ENCODE measurements at places on chromosomes 6 and 20. TPM values are rescaled to one million over a fixed set of nuclear protein-coding genes. Genes with fewer than 3 reads are reported as not detected.

The SLC17A3 gene
- not detected for total RNA-seq

The ANKRD66 gene
- total RNA-seq, result not detected

The CST11 gene
- total RNA-seq, result not detected

The FAM162B gene
- total RNA-seq, result 0.32 TPM

The RIPOR3 gene
- total RNA-seq, result not detected

The CD109 gene
- total RNA-seq, result 36.3 TPM

The GTSF1L gene
- total RNA-seq, result not detected

The RAB44 gene
- total RNA-seq, result not detected

The BTN1A1 gene
- total RNA-seq, result not detected

The NR2E1 gene
- not detected for total RNA-seq

The C6orf58 gene
- not detected for total RNA-seq

DNA sequence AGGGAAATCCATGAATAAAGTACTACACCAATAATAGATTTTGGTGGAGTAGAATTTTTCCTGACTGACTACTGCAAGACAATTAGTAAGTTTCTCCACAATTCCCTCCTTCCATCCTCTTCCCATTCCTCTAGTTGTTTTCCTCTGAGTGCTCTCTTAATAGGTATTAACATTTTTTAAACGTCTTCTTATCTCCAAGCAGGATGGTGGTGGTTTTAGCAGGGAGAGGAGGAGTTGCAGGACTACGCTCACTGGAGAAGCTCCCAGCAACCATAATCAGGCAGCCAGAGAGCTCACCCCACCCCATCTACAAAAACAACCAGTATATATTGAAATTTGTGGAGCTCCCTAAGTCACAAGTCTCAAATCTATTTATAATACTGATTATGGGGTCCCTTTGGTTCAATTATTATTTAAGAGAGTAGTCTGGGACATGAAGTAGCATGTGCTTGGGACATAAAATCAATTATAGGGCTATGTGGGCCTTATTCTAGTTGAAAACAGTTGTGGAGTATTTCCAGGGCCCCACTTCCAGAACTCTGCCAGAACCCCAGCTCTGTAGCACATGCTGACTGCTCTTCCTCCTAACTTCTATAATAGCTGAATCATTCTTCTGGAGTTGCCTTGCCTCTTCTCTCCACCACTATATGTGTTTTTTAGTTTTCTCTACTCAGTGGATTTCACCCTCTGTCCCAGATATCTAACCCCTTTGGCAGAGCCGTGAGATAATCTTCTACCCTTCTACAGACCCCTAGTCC lies 49.8 kb downstream of the MYB start:
- no peak for DNase-seq

DNA sequence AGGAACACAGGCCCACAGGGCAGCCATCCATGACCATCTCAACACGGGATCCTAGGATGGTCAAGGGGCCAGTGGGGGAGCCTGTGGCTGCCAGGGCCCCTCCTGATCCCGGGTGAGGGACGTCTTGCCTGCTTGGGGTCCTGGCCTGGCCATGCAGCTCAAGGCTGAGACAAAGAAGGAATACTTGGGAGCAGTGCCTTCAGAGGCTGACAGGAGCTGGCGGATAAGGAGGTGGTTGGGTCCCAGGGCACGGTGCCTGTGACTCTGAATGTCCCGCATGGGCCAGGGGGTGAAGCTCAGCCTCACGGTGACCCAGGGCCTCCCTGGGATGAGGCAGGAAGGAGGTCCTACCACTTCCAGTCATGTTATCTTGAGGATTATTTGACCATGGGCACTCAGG lies 95.2 kb downstream of the SMOC2 start:
- DNase-seq, result no peak

DNA sequence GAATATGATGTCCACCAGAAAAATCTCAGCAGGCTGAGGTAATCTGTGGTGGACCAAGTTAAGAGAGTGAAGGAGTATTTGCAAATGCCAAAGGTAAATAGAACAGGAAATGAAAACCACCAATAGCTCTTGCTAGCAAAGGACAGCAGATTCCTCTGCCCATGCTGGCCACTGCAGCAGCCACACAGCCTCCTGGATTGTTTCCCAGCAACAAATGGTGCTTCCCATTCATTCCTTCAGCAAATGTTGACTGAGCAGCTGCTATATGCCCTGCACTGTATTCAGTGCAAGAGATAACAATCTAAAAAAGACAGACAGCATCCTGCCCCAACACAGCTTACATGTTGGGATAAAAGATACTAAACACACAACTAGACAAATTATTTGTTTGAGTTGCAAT lies 11.0 kb downstream of the ROS1 start:
- no peak for DNase-seq

DNA sequence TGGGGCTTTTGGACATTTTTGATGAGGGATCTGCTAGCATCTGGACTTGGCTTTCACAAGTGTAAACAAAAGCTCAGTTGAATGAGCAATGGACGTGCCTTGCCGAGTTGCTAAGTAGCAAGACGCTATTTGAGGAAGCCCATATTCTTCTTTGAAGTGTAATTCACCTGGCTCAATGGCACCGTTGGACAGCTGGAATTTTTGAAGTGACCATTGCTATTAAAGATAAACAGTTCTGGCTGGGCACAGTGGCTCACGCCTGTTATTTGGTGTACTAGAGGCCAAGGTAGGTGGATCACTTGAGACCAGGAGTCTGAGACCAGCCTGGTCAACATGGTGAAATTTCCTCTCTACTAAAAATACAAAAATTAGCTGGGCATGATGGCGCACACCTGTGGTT lies 88.8 kb upstream of the SOX4 start:
- DNase-seq, result no peak

DNA sequence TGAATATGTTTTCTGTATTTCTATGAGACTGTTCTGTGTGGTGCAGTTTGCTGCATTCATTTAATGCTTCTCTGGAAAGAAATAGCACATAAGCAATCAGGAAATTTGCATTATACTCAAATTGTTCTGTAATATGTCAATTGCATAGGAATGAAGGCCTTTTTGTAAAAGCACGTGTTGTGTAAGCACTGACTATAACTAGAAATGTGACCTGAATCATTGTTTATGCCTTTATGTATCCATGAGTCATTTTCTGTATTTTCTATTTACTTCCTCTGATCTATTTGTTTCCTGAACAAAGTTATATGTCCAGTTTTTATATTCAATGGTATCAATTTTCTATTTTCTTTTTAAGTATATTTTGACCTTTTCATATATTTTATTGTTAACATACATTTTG lies 1455.3 kb downstream of the GRIK2 start:
- no peak for DNase-seq

DNA sequence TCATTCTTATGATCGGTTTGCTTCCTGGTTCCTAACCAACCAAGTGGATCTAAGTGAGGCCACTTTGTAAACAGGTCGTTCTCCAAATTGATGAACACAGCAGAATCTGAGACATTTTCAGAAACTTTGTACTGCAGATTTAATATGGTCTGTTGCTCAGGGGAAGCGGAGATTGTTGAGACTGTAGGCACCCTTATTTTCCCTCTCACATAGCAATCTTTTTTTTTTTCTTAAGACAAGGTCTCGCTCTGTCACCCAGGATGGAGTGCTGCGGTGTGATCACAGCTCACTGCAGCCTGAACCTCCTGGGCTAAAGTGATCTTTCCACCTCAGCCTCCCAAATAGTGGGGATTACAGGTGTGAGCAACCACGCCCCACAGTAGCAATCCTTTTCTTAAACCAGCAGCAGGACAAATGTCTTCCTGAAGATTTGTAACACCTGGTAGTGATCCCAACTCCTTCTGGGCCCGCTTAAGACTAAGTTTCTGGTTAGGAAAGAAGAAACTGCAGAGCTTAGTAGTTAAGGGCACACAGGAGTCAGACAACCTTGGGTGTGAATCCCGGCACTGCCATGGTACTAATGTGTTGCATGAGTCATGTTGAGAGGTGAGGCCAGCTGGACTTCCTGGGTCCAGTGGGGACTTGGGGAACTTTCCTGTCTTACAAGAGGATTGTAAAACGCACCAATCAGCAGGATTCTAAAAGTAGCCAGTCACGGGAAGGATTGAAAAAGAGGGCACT lies 48.4 kb upstream of the EZR start:
- no peak for DNase-seq

DNA sequence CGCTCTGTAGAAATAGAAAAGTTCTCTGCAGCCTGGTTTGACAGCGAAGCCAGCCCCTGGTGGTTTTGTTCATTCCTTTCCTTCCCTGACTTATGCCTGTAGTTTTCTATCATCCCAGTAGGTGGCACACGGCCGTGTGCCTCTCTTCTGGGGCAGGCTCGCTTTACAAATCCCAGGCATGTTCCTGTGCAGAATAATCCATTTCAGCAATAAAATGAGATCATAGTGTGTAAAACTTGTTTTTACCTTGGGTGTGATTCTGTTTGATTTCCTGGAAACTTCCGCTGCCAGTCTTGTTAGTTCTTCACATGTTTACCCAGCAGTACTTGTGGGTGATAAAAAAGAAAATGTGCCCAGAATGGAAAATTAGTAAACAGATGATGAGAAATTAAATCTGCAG lies 7.4 kb upstream of the INSM1 start:
- peak; percentile 49 for DNase-seq

DNA sequence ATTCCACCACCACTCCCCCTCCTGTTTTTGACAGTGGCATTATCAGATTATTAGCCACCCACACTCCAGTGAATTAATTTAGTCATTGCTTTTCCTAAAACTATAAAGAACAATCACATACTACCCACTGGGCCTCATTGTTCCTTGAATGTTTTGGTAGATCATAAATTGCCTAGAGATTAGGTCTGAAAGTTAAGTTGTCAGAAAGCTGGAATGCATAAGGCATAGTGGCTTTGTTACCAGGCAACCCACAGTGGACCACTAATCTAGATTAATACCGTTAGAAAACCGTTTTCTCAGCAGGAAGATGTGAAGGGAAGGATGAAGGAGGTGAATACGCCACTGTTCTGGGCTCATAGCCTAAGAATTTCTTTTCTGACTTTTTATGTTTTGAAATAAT lies 75.6 kb downstream of the SAMD3 start:
- DNase-seq, result no peak

DNA sequence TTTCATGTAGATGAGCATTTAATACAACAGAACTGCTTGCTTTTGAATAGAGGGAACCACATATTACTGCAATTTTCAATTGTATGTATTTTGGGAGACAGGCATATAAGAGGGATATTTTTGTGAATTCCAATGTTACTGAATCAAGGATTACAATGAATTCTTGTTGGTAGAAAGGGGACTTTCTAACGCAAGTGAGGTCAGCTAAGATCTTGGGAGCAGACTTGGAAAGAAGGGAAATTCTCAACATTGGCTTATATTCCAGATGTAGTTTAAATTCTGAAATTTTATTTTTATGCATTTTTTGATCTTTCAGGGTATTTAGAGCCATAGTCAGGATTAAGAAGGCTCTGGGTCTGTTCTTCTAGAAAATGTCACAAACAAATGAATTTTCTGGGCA lies 43.3 kb upstream of the CTAGE9 start:
- DNase-seq, result no peak

- DNase-seq, result peak; percentile 80
Measured at GRCh38 chr6:9520417-9521151, 894.3 kb downstream of the TFAP2A start.

DNA sequence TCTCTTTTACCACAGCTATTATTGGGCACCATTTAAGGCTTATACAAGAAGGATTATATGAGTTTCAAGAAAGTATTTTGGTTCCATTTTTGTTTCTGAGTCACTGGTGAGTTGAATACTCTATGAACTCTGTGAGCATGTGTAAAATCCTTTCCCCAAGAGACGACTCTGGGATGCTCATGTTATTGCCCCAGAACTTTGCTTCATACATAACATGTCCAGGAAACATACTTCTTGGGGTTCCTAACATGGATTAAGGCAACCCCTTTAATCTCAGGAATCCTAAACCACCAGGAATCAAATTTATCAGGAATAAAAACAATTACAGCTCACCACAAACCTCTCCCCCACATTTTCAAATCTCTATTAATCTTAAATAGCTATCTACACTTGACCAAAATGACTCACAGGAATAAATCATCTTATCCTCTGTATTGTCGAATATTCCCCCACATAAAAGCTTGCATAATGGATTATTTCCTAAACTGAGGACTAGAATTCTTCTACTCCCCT lies 117.5 kb upstream of the COL21A1 start:
- DNase-seq, result no peak

GRCh38 chr6:79034865-79035264 lies 43.2 kb downstream of the PHIP start:
- DNase-seq, result no peak

- DNase-seq, result no peak
Measured at GRCh38 chr6:34518669-34519365, 37.3 kb downstream of the SPDEF start.

DNA sequence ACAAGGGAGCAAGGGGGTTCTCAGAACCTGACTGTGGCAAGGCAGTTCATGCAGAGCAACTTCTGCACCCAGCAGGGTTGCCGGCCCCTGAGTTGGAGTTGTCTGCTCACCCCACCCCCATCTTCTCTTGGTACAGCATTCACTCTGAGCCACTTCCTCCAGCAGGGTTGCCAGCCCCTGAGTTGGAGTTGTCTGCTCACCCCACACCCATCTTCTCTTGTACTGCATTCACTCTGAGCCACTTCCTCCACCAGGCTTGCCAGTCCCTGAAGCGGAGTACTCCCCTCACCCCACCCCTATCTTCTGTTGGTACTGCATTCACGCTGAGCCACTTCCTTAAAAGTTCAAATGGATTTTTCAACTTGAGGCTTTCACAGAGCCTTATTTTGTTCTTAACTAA lies 79.7 kb upstream of the SYNDIG1 start:
- no peak for DNase-seq

GRCh38 chr6:130677312-130677711 lies 149.9 kb upstream of the SMLR1 start:
- no peak for DNase-seq

Data from NCI-H460 (cell line).